ENCODE measurements at places on chromosomes 3 and 15.
A peak's percentile ranks its signal among the peaks of the same experiment; 100 is the strongest.

GRCh38 chr3:107884719-107885460 lies 205.9 kb downstream of the CD47 start:
- peak; percentile 85 for DNase-seq

DNA sequence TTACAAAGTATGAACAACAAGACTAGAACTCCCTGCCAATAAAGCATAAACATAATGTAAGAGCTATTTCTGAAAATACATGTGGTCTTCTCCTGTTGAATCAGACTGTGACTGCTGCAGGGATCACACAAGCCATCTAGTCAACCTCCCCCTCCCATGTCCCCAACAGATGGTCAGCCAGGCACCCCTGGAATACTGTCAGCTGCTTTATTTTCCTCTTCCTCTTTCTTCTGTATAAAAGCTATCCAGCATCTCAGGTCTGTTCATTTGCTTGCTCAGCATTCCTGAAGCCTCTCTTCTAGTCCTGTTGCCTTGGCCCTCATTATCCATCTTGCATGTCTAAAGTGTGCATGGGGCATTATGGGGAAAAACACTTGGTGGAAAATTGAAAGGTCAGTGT lies 6.5 kb upstream of the MINDY4B start:
- no peak for DNase-seq

GRCh38 chr3:155646669-155647068 lies 98.2 kb downstream of the PLCH1 start:
- DNase-seq = no peak

DNA sequence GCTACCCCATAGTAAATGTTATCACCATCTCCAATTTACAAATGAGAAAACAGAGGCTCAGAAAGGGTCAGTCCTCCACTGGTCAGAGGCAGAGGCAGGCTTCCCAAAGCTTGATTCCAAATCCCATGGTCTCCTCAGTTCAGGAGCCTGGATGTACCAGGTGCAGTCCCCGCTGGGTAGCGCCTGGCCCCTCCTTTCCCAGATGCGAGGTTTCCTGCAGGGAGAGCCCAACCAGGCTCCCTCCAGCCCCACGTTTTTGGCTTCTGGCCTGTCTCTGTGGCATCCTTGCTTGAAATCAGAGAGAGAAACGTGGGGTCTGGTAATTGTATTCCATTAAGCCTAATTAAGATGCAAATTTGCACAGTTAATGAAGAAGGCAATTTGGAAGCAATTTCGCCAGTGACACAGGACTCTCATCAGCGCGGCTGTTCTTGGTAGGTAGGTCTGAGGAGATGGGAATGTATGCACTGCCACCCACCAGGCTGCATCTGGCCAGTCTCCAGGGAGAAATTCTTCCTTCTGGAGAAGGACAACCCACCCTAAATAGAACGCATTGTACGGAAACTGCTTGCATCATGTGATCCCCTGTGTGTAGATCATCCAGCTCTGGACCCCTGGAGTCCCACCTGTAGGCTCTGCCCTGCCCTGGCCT lies 50.5 kb downstream of the HRH1 start:
- DNase-seq = no peak

- no peak for DNase-seq
These were observed 333.7 kb downstream of the CTNNB1 start for GRCh38 chr3:41532976-41533375.

GRCh38 chr3:47978386-47978785 lies 37.8 kb downstream of the MAP4 start:
- no peak for DNase-seq

DNA sequence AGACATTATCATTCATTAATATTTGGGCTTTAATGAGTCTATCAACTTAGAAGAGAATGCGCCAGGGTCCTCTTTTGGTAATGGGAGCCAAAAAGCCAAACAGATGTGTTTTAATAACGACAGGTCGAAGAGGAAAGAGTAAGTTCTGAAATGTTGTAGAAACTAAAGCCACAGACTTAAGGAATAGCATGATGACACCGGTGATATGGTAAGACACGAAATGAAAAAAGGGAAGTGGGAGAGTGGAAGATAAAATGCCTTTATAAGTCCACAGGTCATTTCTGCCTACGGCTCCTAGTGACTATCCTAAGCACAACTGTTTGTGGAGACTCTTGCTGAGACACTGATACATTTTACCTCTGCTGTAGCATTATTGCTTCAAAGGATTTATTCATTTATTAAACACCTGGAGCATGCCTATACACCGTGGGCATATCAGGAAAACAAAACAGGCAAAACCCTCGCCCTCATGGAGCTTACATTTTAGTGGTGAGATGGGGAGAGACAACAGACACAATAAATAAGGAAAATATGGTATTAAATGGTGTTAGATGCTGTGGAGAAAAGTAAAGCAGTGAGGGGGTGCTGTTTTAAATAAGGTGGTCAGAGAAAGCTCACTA lies 11.7 kb upstream of the CD47 start:
- DNase-seq = no peak

GRCh38 chr3:116444819-116445310 lies 422 bp downstream of the LSAMP start:
- DNase-seq = no peak

GRCh38 chr15:77503240-77503639 lies 82.6 kb downstream of the HMG20A start:
- no peak for DNase-seq

DNA sequence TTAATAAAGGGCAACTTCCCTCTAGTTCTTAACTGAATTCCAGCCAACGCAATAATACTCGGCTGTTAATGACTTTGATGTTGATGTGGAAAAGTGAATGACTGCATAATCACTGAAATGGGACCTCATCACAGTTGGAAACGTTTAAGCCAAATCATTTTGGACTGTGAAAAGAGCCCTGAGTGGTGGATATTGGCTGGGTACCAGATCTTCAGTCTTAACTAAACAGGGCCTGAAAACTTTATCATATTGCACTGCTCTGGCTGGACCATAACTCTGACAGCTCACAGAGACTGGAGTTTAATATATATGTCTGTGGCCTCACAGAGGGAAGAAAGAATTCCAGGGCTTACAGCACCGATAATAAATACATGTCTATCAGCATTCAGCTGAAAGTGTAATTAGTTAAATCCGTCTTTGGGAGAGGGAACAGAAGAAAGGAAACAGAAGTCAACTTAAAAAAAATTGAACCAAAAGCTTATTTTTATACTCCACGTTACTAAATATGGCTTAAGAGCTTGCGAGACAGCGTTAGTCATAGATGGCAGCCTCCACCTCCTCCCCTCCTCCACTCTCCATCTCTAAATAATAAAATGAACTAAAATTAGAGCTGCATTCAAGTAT lies 222.3 kb upstream of the CDIN1 start:
- DNase-seq = no peak

DNA sequence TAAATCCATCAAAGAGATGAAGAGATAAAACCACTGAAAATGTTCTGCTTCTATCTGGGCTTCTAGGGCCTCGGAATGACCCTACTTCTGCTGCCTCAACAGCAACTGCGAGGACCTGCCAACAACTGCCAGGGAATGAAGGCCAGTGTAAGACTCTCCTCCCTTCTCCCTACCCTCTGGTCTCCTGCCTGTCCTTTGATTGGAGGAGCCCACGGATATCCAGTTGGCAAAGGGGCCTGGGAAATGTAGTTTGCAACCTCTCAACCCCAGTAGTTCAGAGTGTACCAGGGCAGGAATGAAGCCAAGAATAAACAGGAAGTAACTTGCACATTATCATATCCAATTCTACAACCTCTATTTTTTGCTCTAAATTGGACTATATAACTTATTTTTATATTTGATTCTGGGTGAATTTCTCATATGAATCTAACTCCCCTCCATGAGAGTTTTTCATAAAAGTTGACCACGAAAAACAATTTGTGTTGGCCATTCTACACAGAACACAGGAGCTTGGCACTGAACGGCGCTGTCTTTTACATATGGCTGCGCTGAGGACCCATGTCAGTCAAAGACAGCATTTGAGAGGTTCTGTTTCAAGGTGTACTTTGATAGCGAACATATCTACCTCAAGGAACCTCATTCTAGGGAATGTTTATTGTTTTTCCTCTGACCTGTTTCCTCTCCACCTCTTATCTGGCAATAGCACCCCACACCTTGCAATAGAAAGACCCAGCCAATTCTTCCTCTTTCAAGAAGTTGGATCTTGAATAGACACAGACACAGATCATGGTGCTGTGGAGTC lies 91.1 kb upstream of the RNF7 start:
- DNase-seq = peak; percentile 91

GRCh38 chr3:53065841-53066480 lies 20.1 kb upstream of the SFMBT1 start:
- DNase-seq = no peak

- no peak for DNase-seq
These were observed 604 bp downstream of the KCTD6 start for GRCh38 chr3:58492494-58492905.

GRCh38 chr3:42476225-42477125 lies 26.0 kb upstream of the VIPR1 start:
- DNase-seq = no peak

GRCh38 chr3:51275111-51275805 lies 109.8 kb upstream of the MANF start:
- DNase-seq = peak; percentile 72

GRCh38 chr3:189664311-189664710 lies 33.1 kb downstream of the TP63 start:
- DNase-seq = no peak

DNA sequence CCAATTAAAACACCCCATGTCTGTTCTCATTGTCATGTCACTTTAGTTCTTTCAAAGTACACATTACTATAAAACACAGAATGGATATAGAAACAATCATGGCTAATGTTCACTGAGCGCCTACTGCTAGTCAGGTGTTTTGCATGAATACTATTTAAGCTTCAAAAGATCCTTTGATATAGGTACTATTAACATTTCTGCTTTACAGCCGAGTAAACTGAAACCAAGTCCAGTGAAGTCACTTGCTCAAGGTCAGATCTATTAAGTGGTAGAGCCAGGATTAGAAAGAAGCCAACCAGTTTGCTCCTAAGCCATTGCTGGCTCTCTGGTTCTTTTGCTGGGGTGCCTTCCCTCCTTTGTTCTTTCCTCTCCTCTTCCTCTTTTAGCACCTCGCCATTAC lies 32.4 kb upstream of the NMNAT3 start:
- DNase-seq = no peak

DNA sequence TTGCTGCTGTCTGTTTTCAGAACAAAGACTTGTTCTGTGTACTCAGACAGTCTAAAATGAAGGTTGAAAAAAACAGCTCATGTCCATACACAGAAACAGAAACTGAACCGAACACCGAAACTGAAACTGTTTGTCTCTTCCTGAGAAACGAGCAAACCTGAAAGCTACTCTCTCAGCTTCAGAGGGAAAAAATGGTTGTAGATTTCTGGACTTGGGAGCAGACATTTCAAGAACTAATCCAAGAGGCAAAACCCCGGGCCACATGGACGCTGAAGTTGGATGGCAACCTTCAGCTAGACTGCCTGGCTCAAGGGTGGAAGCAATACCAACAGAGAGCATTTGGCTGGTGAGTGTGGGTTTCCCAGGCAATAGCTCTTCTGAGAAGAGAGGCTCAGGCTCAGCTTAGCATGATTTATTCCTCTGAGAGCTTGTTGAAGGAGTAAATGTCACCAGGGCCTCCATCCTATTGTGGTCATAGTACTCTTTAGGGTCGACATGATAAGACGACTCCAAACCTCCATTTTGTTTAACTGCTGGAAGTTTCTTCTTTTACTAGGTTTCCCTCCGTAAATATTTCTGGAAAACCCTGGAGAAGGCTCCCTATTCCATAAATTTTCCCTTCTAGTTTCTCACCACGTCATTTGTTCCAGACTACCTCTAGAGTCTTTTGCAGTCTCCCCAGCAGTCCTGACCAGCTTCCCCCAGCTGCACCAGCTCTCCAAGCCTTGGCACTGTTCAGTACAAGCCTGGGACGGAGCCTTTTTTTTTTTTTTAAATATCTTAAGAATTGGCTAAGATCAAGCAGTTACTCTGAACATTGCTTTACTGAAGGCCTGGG lies at the start of gene RTP4:
Gene RTP4, plus strand, starts transcription at position 135 of the 838 bp plus-strand sequence. Its CDS starts 57 bp downstream, at position 192.
- DNase-seq = peak; percentile 63
